ENCODE measurements at places on chromosomes 6 and 20.

DNA sequence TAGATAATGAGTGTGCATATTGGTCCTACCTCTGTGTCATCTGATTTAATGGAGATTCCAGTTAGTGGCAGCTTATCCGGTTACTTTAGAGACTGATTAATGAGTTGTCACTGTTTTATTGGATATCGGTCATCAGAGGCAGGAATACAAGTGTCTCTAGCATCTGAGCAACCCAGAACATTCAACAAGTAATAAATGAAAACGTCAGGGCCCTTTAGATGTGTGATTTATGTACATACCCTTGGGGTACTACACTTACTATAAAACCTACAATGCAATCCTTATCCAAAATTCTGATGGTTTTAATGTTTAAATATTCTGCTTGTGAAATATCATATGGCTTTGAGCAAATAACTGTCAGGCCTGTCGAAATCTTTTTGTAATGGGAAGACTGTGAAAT is 1117.9 kb upstream of the FLRT3 start:
- DNase-seq: no peak

GRCh38 chr20:8964959-8965562 is 103.8 kb upstream of the PLCB4 start:
- DNase-seq: no peak

GRCh38 chr6:124158024-124158423 is 354.4 kb downstream of the NKAIN2 start:
- no peak for DNase-seq

DNA sequence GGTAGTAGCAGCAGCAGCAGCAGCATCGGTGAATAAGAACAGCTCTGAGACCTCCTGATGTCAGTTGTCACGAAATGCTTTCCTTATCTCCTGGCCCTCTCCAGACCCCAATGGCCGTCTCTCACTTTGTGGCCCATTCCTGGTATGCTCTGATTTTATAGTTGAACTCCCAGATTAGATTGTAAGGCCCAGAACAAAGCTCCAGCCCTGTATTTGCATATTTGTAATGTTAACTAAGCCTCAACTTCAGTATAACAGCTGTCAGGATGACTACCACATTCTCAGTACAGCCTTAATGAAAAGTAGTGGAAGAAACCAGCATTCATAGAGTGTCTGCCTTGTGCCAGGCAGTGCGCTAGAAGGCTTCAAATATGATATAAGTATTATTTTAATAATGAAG is 180.9 kb downstream of the SASH1 start:
- no peak for DNase-seq

GRCh38 chr6:5116243-5116991 is 31.3 kb downstream of the PPP1R3G start:
- DNase-seq: no peak

All from T-cell (primary cell).